Posterior vena cava (tissue), 2 donors: ENCODE measurements at places on chromosomes 11 and 22. TPM values are rescaled to one million over a fixed set of nuclear protein-coding genes. Genes with fewer than 3 reads are reported as not detected.

DNA sequence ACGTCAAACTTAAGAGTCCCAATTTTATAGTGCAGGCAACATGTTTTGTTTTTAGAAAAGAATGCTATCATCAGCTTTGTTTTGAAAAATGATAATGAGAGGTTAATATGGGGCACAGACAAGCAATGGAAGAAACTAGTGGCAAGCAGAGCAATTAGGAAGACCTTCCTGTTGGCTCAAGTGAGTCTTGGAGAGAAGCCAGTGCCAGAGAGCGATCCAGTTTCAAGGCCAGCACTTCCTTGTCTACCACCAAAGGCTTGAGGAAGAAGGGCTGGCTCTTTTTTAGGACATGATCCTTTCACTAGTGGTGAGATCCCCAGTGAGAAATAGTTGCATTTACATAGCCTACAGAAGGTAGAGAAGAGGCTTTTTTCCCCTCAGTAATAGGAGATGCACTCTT, 1340.7 kb downstream of the LRRC4C start:
- no peak for DNase-seq

DNA sequence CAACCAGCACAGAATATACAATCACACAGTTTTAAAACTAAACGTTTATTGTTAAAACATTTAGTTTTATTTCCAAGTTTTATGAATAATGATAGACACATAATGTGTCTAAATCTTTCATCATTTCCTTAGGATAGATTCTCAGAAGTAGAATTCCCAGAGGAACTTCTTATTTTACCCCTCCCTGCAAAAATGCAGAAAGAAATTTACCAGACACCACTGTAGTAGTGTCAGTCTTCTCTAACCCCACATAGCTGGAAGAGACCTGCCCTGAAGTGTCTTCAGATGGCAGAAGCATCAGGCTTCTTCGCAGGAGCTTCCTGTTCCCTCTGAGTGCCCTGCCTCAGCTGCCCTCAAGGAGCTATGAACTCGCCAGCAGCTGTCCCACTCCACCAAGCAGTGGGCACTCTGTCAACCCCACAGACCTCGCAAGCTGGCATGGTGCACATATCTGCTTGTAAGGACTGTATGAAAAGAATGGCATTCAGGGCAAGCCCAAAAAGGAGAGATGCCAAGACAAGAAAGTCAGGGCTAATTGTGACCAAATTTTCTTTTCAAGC, 28.5 kb upstream of the PAK1 start:
- DNase-seq = no peak

DNA sequence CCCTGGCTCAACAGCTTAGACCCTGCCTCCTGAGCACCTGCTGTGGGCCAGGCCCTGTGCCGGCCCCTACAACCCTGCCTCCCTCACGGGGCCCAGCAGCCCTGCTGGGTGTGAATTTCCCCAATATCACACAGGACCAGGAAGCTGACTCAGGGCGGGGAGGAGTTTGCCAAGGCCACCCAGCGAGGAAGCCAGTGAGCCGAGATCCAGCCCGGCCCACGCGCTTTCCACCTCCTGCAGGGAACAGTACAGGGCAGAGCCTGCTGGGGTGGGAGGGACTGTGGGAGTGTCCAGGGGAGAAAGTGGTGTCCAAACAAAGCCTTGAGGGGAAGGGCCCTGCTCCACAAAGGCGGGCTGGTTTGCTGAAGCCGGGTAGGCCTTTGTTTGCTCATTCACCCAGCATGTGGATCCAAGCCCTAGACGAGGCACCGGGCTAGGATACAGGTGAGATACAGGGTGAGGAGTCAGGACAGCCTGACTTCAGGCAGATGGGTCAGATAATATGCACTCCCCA, 26.8 kb downstream of the RPL3 start:
- peak; percentile 98 for DNase-seq

The SYT7 gene
- total RNA-seq = 0.71 TPM

The PAK1 gene
- 31.0 TPM for total RNA-seq
